Smooth muscle cell of the coronary artery (primary cell): ENCODE measurements at places on chromosomes 6 and 20. TPM values are rescaled to one million over a fixed set of nuclear protein-coding genes. Genes with fewer than 3 reads are reported as not detected.

Gene GCNT2
- 0.38 TPM in 1 of 2 replicates, not detected in the other for total RNA-seq

Gene LAMA2
- total RNA-seq: 80.0 and 86.1 TPM in 2 replicates

Gene OR2H2
- total RNA-seq: not detected in 2 replicates

Gene OR12D3
- not detected in 2 replicates for total RNA-seq

Gene KIF25
- total RNA-seq: not detected in 2 replicates

Gene SYCP2
- total RNA-seq: 0.45 and 0.70 TPM in 2 replicates

Gene NOTCH4
- total RNA-seq: 0.82 and 1.5 TPM in 2 replicates

Gene PLA2G7
- total RNA-seq: not detected in 2 replicates

Gene CTAGE9
- total RNA-seq: not detected in 2 replicates

Gene PPP1R3D
- total RNA-seq: 4.2 and 4.4 TPM in 2 replicates

Gene KHDC1
- total RNA-seq: 3.2 and 5.4 TPM in 2 replicates

Gene NFATC2
- total RNA-seq: 0.60 TPM in 1 of 2 replicates, not detected in the other

Gene RAMACL
- total RNA-seq: 0.98 and 1.1 TPM in 2 replicates

Gene ACTL10
- 1.5 and 2.8 TPM in 2 replicates for total RNA-seq

Gene POPDC3
- total RNA-seq: 1.4 and 9.0 TPM in 2 replicates

Gene PDYN
- total RNA-seq: not detected in 2 replicates

Gene CCN6
- total RNA-seq: not detected in 2 replicates

Gene RNF5
- 29.3 and 31.0 TPM in 2 replicates for total RNA-seq

Gene ERVFRD-1
- not detected in 2 replicates for total RNA-seq

Gene TFAP2D
- total RNA-seq: 0.98 TPM in 1 of 2 replicates, not detected in the other
